NCI-H524 (cell line): ENCODE measurements at places on chromosomes 3 and 15.
A peak's percentile ranks its signal among the peaks of the same experiment; 100 is the strongest.

DNA sequence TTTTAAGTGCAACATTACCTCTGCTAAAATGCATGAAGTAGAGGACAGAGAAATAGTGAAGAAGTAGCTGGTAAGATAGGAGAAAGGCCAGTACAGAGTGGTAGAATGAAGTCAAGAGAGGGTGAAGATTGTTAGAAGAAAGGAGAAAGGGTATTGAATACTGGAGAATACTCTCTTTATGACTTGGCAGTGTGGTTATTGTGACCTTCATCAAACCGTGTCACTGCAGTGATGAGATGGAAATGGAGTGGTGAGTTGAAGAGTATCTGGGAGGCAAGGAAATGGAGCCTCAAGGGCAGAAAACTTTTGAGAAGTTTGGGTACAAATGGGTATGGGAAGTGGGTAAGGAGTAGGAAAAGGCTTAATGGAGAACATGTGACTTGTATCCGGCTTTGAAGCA is 24.7 kb downstream of the MINDY2 start:
- DNase-seq, result no peak

- DNase-seq, result no peak
These were observed 68.8 kb downstream of the PLOD2 start for GRCh38 chr3:146092230-146092629.

- peak; percentile 66 for DNase-seq
These were observed 11.7 kb downstream of the DLG1 start for GRCh38 chr3:197286678-197287077.

DNA sequence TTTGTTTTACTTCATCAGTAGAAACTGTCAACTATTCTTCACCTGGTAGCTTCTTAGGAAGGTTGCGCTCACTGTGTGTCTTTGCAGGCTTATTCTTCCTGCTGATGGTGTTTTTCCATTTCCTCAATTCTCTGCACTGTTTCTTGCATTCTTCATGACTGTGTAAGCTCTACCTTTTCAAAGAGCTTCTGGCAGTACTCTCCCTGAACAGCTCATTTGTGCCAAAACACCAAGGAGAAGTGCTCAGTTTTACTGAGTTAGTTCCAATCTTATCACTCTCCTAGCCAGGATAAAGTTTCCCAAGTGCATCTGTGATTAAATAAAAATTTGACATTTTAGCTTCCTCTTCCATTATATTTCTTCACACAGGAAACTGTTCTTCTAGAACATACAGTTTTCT is 339.8 kb downstream of the EPHA3 start:
- no peak for DNase-seq

- no peak for DNase-seq
These were observed 33.0 kb downstream of the ANP32A start for GRCh38 chr15:68787609-68788263.

GRCh38 chr3:37825744-37826400 is 35.8 kb upstream of the CTDSPL start:
- DNase-seq, result no peak

DNA sequence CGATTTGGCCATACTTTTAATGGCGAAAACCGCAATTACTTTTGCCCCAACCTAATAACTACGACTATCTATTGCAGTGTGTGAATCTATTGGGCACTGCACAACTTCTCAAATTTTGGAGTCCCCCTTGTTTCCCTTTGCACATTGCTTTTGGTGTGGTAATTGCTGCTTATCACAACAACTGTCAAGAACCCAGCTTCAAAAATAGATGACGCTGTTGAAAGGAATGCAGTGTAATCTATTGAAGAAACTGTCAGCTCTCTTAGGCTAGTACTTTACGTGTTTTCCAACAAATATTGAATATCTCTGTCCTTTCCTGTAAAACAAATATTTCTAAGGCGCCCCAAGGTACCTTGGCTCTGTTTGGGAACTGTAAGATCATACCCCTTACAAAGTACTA is 222.8 kb upstream of the UBE2E2 start:
- no peak for DNase-seq

DNA sequence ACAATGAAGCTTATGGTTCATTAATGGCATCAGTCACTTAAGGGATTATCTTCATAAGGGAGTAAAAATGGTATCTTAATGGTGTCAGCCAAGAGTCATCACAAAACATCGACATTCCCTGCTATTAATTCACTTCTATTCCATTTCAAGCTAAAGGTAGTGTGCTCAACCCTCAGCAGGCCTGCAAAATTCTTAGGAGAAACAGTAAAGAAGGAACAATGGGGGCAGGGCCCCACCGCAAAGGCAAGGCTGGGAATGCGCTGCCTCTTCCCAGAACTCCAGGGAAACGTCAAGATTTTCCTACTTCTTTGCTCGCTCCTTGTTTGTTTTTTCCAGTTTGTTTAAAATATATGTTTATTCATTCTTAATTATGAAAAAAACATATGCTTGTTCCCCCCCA is 187.3 kb upstream of the TSC22D2 start:
- peak; percentile 18 for DNase-seq

DNA sequence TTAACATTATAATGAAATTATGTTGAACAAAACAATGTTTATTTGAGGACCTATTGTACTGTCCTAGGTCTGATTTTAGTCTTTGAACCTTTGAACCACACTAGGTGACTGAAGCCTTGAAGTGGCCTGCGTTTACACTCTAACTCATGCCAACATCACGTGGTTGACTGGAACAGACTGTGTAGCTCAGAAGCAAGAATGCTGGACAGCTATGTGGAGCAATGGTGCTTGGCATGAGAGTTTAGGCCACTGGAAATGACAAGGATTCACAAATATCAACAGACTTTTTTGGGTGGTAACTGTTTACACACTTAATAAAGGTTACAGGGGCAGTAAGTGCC is 391.5 kb downstream of the RAP2B start:
- DNase-seq, result no peak

DNA sequence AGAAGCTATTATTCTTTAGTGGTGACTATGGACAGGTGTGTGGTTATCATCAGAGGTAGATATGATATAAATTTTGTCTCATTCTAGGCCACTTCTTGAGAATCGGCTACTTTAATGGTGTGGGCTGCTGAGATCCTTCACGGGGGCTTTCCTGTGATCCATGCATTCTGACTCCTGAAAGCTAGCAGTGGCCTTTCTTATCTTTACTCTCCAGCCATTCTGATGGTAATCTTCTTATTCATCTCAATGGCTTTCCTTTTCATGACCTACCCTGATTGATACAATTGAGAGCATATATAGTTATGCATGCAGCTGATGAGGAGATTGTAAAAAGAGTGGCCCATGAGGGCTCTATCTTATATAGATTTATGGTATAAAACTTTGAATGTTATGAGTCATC is 78.3 kb upstream of the ZPLD1 start:
- DNase-seq, result no peak

DNA sequence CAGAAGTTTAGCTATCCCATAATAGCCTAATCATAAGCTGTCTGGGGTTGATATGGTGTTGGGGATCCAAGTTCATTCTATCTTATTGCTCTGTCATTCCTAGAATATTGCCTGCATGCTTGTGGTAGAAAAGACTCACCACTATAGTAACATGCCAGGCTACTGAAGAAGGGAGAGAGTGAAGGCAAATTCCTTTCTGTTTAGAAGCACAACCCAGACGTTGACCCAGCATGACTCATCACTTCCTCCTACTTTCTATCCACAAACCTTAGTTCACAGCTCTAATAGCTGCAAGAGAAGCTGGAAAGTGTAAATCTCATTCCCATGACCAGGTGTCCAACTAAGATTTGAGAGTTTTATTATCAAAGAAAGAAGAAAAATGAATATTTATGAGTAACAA is 57.8 kb upstream of the NMD3 start:
- no peak for DNase-seq

- DNase-seq, result no peak
These were observed 1362.8 kb downstream of the ROBO2 start for GRCh38 chr3:78402720-78403119.

DNA sequence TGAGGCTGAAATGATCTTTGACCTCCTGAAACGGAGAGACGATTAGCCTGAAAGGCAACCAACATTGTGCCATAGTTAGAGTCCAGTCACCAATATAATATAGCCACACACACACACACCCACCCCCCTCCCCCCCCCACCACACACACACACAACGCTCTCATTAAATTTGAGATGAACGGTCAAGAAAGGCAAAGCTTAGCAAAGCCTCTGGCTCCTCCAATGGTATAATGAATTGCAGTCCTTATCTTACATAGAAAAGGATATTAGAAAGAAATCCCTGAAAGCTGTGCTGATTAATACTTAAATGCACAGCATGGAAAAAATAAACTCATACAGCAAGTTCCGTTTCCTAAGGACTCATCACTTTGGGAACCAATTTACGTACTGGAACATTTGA is 876 bp upstream of the ZNF385D start:
- peak; percentile 8 for DNase-seq

DNA sequence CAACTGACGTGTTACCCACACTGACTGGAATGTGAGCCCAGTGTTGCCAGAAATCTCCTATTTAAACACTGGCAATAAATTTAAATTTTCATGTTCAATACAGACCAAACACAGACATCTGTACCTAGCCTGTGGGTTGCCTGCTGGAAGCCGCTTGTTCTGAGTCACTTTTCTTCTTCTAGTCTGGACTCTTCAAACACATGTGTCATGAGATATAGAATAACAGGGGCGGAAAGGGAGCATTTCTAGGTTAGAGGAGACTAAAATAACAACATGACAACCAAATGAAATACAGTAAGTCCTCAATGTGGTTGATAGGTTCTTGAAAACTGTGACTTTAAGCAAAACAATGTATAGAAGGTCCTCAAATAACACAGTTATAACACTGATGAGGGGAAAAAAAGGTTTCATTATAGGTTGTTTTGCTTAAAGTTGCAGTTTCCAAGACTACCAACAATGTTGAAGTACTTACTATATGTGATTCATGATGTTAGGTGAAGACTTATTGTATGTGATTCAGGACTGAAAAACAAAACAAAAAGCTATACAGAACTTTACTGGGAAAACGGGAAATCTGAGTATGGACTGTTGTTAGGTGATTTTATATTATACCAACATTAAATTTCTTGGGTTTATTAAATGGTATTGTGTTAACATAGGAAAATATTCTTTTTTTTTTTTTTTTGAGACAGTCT is 63.1 kb downstream of the PRKAR2A start:
- no peak for DNase-seq

DNA sequence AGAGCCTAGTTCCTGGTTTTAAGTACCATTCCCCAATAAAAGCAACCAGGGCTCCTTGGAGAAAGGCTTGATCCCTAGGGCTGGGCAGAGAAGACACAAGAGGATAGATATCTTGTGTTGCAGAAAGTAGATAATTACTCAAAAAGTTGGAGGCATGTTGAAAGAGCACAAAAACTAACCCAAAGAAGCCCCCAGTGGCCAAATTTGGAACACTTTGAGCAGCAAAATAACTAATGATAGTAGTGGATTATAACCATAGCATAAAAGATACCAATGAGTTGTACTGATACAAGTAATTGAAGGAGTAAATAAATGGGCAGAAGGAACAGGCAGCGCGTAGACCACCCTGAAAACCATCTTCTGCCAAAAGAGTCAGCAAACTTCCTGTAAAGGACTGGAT is 12.0 kb downstream of the EXOSC7 start:
- DNase-seq, result no peak

- DNase-seq, result no peak
These were observed 189.4 kb upstream of the CD96 start for GRCh38 chr3:111352585-111352984.

DNA sequence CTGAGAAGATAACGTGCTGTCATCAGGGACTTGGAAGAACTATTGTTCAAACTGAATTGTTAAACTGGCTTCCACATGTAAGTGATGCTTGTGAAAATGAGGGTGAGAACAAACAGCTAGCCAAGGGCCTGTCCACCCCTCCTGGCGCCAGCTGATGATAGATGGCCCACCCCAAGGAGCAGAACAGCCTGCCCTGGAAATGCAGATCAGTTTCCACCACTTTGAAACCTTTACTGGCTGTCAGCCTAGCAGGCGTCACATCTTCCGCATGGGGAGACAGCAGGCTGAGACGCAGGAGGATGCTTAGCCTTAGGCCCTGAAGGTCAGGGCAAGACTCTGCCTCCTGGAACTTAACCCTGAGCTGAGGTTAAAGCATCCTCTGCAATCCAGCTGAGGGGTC is 6.4 kb upstream of the SLC51B start:
- DNase-seq, result no peak

DNA sequence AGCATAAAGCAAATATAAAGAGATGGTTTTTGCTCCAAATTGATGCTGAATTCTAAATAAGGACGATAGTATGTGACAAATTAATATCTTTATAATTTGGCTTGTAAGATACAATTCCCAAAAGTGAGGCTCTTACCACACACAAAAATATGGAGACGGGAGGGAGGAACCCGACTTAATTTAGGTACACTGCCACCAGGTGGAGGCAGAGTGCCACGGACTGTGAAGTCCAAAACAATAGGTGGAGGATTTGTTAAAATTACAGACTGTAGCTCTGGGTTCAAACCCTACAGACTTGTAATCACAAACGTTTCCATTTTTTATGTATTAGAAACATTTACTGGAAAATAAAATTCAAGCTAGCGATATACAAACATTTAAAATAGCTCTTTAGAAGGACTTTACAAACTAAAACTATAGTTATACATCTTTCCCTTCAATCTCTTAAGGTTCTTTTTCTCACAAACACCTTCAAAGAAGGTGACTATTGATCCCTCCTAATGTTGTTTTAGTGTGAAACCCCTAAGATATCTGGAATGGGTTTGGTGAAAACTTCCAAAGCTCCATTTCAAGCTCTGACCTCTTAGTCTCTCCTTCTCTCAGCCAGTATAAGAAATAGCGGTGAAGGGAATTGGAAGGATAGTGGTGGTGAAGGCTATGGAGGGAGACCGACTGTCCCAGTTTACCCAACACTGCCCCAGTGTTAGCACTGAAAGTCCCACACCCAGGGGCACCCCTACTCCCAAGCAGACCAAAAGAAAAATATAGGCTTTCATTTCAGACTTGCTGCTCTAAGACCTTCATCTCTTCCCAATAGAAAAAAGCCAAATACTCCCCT is 89.7 kb downstream of the AQP9 start:
- peak; percentile 92 for DNase-seq

- DNase-seq, result peak; percentile 77
These were observed 322.1 kb downstream of the MEX3B start for GRCh38 chr15:81723701-81724100.

GRCh38 chr15:79769069-79769481 is 127.7 kb downstream of the MTHFS start:
- DNase-seq, result peak; percentile 33

DNA sequence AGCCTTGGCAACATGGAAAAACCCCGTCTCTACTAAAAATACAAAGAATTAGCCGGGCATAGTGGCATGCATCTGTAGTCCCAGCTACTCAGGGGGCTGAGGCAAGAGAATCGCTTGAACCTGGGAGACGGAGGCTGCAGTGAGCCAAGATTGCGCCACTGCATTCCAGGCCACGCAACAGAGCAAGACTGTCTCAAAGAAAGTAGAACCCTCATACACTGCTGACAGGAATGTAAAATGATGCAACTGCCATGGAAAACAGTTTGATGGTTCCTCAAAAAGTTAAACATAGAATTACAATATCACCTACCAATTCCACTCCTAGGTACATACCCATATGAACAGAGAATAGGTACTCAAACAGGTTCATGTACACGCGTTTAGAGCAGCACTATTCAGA is 158.9 kb downstream of the TBC1D5 start:
- no peak for DNase-seq

- no peak for DNase-seq
These were observed 239.4 kb downstream of the ROBO2 start for GRCh38 chr3:77279276-77279675.

GRCh38 chr3:120652896-120653545 is 29.0 kb downstream of the HGD start:
- peak; percentile 64 for DNase-seq
